ENCODE measurements at places on chromosomes 12 and 14.

- DNase-seq: peak; percentile 29
These were observed 73.5 kb downstream of the PPP2R5C start for GRCh38 chr14:101834800-101835547.

DNA sequence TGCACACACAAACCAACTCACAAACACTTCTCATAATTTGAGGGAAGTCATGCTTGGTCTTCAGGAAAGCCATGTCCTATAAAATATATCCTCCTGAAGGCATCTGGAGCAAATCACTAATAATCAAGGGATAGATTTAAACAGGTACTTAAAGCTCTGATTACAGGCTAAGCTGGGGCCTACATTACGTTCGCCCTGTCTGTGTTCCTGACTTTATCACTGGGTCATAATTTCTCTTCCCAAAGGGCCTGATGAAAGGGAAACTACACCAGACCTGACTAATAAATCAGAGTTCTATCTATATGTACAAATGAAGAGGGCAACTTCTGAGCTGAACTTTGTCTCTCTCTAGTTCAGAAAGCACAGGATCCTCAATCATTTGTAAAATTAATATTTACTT, 43.9 kb upstream of the RASSF8 start:
- DNase-seq: no peak

DNA sequence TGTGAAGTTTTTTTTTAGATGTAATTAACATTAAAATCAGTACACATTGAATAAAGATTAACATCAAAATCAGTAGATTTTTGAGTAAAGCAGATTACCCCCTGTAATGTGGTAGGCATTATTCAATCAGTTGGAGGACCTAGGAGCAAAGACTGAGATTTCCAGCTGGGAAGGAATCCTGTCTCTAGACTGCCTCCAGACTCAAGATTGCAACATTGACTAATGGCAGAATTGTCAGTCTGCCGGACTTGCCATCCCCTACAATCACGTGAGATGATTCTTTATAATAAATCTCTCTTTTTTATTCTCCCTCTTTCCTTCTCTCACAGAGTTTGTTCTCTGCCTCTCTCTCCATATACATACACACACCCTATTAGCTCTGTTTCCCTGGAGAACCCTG, 51.4 kb upstream of the SLC6A15 start:
- no peak for DNase-seq

GRCh38 chr14:33968722-33969121, 17.8 kb upstream of the EGLN3 start:
- no peak for DNase-seq

- DNase-seq: peak; percentile 21
These were observed 224.4 kb downstream of the NPAS3 start for GRCh38 chr14:33163109-33163508.

GRCh38 chr12:72006766-72007165, 68.1 kb downstream of the TPH2 start:
- no peak for DNase-seq

- no peak for DNase-seq
These were observed 92.2 kb upstream of the ATF7IP start for GRCh38 chr12:14272956-14273912.

DNA sequence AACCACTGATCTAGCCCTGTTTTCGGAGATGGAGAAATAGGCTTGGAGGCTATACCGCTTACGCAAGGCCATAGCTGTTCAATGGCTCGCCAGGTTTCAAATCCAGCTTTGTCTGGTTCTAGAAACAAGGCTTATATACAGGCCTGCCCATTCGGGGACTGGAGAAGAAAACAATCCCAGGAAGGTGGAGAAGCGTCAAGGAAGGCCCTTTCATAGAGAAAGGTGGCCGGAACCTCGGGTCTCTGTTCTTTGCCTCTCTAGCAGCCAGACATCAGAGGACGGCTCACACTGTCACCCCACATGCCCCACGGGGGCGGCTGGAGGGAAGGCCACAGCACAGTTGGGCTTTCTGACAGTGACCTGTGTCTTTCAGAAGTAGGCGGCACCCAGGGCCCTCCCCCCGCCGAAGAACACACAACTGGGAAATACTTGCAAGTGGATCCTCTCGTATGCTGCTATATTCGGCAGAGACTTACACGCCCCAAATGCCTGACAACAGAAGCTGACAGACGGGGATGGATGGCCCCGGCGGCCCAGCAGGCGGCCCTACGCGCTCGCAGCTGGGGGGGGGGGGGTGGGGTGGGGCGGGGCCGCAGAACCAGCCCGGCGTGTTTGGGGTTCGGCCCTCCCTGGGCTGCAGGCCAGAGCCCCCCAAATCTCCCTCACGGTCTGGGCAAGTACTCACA, 4.5 kb upstream of the SETD1B start:
- peak; percentile 56 for DNase-seq

GRCh38 chr14:73613419-73613963, 1.2 kb downstream of the ACOT6 start:
- no peak for DNase-seq

- DNase-seq: no peak
These were observed 467.3 kb downstream of the NRXN3 start for GRCh38 chr14:78637489-78637888.

- peak; percentile 53 for DNase-seq
These were observed 36.3 kb downstream of the ACSS3 start for GRCh38 chr12:81114226-81114625.

- DNase-seq: peak; percentile 31
These were observed 18.3 kb upstream of the SLC35F4 start for GRCh38 chr14:57884175-57884574.

GRCh38 chr12:4172999-4173398, 100.6 kb upstream of the CCND2 start:
- no peak for DNase-seq

- DNase-seq: no peak
These were observed 162.9 kb upstream of the PRMT8 start for GRCh38 chr12:3328081-3328480.

- no peak for DNase-seq
These were observed 31.3 kb downstream of the TM7SF3 start for GRCh38 chr12:26982866-26983265.

DNA sequence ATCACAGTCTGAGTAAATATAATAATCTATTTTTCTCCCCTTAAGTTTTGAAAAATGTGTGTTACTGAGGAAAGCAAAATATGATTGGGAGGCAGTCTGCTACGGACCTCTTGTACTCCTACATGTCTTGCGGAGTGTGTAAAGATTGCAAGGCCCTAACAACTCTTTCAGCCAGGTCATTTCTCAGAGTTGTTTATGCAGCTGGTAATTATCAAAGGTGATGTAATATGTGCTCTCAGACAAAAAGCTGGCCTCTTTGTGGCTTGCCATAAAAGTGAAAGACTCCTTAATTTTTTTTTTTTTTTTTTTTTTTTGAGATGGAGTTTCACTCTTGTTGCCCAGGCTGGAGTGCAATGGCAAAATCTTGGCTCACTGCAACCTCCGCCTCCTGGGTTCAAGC, 40.5 kb upstream of the MON2 start:
- DNase-seq: no peak

DNA sequence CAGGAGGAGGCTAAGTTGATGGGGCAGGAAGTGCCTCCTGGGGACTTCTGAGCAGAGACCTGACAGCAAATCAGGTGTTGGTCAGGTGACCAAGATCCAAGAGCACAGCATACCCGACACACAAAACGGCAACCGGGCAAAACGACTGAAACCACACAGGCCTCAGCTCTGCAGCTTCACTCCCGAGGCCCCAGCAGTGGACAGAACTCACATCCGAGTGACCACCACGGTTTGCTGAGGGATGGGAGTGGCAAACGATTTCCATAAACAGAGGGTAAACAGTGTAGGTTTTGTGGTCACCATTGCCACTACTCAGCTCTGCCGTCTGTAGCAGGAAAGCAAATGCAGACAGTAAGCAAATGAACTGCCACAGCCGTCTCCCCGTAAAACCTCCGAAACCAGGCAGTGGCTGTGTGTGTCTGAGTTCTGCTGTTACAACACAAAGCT, 14.4 kb downstream of the CHFR start:
- DNase-seq: no peak
